ENCODE measurements at places on chromosomes 4 and X.

GRCh38 chr4:114780205-114780604 is 181.6 kb downstream of the UGT8 start:
- DNase-seq, result peak; percentile 61

- DNase-seq, result no peak
These were observed 131.3 kb downstream of the NSUN7 start for GRCh38 chr4:40881096-40881495.

DNA sequence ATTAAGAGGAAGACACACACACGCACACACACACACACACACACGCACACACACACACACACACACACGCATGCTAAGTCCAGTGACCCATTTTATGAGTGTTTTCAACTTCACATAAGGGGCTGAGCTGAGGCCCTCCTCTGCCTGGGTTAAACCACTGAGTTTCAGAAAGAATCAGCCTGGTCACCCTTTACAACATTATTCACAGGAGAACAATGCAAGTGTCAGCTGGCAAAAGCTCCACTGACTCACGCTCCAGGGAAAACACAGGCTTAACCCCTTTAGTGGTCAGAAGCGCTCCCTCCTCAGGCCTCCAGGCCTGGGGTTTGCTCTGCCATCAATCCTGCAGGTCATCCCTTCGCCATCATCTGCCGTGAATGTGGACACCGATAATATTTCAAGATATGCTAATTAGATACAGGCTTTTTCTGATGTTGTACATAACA is 46.9 kb downstream of the ACOX3 start:
- DNase-seq, result peak; percentile 75

- no peak for DNase-seq
These were observed 40.3 kb downstream of the NHS start for GRCh38 chrX:17415242-17415810.

DNA sequence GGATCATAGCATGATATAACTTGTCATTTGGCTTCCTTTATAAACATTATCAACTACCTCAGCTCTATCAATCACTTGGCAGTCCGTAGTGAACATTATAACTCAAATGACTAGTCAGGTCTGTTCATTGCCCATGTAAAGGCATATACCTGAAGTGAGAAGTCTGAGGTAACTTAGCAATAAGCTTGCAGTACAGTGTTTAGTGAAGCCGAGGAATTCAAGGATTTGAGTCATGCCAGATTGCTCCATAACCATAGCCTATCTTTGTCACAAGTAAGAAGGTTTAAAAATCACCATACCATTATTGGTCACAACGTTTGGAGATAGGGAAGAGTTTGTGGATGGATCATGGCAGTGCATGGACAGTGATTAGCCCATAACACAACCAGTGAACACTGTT is 41.6 kb downstream of the AR start:
- DNase-seq, result no peak

DNA sequence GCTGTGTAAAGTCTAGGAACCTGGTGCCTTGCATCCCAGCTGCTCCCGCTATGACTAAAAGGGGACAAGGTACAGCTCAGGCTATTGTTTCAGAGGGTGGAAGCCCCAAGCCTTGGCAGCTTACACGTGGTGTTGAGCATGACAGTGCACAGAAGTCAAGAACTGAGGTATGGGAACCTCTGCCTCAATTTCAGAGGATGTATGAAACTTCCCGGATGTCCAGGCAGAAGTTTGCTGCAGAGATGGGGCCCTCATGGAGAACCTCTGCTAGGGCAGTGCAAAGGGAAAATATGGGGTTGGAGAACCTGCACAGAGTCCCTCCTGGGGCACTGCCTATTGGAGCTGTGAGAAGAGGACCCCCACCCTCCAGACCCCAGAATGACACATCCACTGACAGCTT is 76.6 kb downstream of the DDX60 start:
- no peak for DNase-seq

GRCh38 chr4:162984621-162985020 is 182.1 kb downstream of the NAF1 start:
- DNase-seq, result no peak

DNA sequence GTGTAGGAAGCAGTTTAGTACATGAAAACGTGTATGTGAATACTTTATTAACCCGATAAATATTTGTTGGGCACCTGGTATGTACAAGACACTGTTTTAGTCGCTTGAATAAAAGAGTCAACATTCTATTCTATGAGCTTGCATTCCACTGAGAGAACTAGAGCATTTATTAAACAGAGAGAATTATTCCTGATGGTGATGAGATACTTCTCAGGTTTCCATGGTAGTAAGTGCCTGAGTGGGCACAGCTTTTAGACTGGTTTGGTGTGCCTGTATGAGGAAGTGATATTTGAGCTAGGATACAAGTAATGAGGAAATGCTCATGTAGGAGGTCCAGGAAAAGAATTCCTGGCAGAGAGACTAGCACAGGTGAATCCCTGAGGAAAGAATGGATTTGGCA is 94.2 kb downstream of the ATP10D start:
- no peak for DNase-seq

- no peak for DNase-seq
These were observed 48.9 kb downstream of the CXCL1 start for GRCh38 chr4:73918058-73918457.

DNA sequence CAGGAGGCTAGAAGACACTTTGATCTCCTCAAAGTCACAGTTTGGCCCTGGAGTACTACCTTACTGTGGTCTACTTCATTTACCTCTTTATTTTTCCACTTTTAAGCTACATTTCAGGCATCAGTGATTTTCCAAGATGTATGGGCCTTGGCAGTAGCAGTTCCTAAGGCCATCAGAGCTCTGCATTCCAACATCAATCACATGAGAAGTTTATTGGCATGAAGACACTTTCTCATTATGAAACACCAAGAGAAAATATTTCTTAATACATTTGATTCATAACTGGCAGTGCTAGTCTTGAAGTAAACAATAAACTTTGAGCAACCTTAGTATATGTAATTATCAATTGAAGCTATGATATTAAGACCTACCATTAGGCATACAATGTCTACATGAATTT is 178.1 kb downstream of the IL15 start:
- no peak for DNase-seq

- DNase-seq, result no peak
These were observed 21.3 kb downstream of the THAP9 start for GRCh38 chr4:82921795-82922194.

- DNase-seq, result peak; percentile 16
These were observed 341.1 kb downstream of the GBA3 start for GRCh38 chr4:23033796-23034195.

DNA sequence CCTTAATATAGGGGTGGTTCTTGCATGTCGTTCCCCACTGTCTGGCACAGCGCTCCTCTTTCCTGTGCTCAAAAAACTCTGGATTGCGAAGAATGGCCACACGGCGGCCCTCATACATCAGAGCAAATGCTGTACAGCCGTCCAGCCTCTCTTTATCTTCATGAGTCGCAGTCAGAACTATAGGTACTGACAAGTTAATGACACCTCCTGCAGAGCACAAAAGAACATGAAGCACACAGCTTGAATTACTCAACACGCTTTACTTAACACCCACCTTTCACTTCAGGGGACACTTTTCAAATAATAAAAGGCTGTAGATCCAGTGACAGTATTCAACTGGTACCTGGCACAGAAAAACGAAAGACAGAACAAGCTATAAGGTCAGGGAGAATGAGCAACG is 65.3 kb downstream of the PAPSS1 start:
- no peak for DNase-seq

DNA sequence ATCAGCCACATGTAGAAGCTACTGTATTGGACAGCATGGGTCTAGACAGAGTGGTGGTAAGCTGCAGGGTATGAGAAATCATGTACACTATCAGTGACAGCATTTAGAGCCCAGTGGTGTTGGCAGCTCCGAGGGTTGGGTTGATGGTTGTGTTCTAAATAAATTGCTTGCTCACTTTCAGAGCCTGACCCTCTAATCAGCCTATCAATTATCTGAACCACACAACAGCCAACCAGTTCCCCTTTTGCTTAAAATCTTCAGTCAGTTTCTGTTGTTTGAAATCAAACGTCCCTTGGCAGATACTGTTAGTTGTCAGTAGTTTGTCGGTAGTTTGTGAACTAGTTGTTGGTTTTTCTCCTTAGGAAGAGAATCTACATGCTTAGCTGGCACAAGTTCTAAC is 99.8 kb upstream of the RAI2 start:
- no peak for DNase-seq

- DNase-seq, result peak; percentile 55
These were observed 24.0 kb downstream of the STEEP1 start for GRCh38 chrX:119541188-119541587.

- no peak for DNase-seq
These were observed 1653.6 kb upstream of the TENM3 start for GRCh38 chr4:180589575-180589974.

DNA sequence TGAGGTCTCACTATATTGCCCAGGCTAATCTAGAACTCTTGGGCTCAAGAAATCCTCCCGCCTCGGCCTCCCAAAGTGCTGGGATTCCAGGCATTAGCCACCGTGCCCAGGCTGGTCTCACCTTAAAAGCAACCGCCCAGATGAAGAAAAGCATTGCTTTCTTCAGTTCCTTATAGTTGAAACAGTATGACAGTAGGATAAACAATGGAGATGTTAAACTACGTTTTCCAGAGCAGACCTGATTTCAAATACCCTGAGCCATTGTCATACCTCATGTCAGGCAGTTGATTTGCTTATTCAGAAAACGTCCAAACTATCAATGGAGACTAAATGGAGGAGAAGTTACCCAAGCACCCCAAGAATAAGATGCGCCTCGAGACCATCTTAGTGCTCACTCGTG is 26.3 kb upstream of the TMEM131L start:
- no peak for DNase-seq

GRCh38 chr4:182697094-182697493 is 220.1 kb downstream of the DCTD start:
- no peak for DNase-seq

- DNase-seq, result no peak
These were observed 543.4 kb upstream of the DIPK2B start for GRCh38 chrX:45743906-45744625.

DNA sequence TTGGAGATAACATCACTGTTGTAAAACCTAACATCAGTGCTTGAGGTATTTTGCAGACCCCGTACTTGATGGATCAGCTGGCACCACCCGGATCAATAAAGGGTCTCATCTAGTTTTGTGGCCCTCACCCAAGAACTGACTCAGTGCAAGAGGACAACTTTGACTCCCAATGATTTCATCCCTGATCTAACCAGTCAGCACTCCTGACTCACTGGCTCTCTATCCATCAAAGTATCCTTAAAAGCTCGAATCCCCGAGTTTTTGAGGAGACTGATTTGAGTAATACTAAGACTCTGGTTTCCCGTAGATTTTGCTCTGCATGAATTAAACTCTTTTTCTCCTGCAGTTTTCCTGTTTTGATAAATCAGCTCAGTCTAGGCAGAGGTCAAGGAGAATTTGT is 2498.1 kb downstream of the PCDH7 start:
- DNase-seq, result no peak

DNA sequence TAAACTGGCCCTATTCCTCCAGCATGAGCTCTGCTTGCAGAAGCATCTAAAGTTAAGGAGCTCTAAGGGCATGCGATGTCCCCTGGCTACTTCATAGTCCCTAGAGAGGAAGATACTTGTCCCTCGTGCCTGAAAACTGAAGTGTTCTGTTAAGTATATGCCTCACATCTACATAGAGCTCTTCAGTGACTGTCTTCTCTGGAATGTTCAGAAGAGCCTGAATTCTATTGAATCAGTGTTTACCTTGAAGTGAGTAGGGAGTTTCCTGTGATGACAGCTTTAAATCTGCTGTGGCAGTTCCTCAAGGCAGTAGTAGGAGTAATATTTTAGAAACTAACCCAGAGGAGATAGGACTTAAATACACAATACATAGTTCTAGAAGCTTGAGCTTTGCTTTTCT is 111.2 kb downstream of the ZNF518B start:
- no peak for DNase-seq

DNA sequence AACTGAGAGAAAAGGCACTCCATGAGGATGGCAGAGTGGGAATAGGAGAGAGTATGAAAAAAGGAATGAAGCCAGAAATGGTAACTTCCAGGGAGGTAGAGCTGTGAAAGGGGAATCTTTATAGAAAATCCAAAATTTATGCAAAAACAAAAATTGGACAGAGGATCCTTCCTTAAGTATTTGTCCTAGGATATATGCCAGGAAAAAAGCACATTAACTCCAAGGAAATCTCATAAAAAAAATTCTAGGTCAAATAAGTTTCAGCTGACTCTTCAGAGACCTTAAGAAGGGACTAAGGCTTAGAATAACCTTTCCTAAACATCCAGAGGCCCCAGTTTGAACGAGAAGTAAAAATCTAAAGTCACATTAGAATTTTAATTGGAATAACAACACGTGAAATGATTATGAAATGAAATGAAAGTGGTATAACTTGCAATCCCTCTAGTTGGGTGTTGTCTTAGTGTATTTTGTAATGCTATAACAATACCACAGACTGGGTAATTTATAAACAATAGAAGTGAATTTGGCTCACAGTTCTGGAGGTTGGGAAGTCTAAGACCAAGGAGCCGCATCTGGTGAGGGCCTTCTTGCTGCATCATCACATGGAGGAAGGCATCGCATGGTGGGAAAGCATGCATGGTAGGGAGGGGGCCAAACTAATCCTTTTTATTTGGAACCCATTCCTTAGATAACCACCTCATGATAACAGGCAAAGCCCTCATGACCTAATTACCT is 145.4 kb upstream of the RXFP1 start:
- peak; percentile 5 for DNase-seq

- peak; percentile 44 for DNase-seq
These were observed 47.2 kb downstream of the AFAP1 start for GRCh38 chr4:7892212-7893019.

DNA sequence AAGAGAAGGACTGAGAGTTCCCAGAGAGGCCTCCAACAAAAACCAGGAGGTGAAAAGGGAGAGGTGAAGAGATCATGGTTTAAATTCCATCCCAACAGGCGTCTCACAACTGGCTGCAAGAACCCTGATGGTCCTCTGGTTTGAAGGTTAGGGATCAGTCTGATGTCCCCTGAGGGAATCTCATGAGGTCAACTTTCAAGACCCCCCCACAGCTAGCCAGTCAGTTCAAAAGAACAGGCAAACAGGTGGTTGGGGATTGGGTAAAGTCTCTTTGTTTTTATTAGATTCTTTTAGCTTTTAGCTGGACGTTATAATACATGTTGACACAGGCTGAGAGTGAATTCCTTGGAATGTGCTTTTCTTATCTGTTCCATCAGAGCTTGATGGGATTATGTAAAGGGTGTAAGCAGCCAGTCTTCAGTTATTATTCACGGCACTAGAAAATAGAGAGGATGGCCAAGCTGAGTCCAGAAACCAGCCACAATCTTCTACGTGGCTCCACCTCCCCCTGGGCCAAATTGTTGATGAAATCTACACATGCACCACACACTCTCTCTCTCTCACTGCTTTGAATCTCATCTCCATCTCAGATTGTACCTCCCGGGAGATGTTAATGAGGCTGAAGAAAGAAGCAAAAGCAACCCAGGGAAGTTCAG is 20.8 kb downstream of the ENPP6 start:
- DNase-seq, result no peak

All from H4 (cell line).